Hematopoietic multipotent progenitor cell (in vitro differentiated cells): ENCODE measurements at places on chromosomes 11 and 22.

DNA sequence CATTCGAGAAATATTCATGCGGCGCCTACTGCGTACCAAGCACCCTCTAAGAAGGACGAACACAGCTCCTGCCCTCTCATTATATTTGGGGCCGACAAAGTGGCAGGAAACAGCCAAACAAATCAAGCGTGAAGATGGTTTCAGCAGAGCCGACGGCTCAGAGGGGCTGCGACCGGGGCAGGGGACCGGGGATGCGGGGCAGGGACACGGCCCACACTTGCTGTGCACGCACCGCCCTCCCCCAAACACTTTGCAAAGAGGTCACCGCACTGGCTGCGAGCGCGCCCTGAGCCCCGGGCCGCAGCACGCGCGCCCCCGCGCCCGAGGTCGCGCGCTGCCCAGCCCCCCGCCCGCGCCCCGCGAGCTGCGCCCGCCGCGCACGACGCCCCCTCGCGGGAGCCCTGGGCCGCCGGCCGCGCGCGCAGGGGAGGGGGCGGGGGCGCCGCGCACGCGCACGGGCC lies 255 bp upstream of the SYNGR1 start:
- DNase-seq, result peak; percentile 67

DNA sequence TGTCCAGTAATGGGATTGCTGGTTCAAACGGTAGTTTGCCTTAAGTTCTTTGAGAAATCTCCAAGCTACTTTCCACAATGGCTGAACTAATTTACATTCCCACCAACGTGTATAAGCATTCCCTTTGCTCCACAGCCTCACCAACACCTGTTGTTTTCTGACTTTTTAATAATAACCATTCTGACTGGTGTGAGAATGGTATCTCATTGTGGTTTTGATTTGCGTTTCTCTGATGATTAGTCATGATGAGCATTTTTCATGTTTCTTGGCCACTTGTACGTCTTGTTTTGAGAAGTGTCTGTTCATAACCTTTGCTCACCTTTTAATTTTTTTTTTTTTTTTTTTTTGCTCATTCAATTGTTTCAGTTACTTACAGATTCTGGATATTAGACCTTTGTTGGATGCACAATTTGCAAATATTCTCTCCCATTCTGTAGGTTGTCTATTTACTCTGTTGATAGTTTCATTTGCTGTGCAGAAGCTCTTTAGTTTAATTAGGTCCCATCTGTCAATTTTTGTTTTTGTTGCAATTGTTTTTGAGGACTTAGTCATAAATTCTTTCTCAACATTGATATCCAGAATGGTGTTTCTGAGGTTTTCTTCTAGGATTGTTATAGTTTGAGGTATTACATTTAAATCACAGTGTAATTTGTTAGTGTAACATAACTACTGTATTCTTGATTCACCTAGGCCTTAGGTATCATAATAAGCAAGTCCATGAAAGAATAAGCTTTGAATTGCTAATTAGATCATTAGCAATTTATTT lies 33.0 kb downstream of the CCDC34 start:
- DNase-seq, result no peak

GRCh38 chr11:72141066-72141465 lies 5.5 kb downstream of the FOLR3 start:
- DNase-seq, result no peak

GRCh38 chr22:26610072-26610958 lies 7.5 kb downstream of the CRYBB1 start:
- DNase-seq, result no peak

DNA sequence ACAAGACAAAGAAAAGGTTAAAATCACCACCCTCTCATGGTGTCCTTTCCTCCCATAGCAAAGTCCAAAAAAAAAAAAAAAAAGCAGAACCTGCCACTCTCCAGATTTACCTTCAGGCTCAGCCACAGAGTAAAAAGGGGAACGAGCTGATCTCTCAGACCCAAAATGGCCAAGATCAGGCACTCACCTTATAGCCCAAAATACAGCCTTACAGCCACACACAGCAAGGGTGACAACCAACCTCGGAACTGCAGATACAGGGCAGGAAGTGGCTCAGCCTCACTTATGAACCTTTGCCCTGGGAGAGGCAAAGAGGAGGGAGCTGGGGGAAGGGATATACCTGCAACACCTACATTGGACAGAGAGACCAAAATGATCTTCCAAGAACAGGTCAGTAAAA lies 4.5 kb downstream of the FHIP1B start:
- DNase-seq, result peak; percentile 18

DNA sequence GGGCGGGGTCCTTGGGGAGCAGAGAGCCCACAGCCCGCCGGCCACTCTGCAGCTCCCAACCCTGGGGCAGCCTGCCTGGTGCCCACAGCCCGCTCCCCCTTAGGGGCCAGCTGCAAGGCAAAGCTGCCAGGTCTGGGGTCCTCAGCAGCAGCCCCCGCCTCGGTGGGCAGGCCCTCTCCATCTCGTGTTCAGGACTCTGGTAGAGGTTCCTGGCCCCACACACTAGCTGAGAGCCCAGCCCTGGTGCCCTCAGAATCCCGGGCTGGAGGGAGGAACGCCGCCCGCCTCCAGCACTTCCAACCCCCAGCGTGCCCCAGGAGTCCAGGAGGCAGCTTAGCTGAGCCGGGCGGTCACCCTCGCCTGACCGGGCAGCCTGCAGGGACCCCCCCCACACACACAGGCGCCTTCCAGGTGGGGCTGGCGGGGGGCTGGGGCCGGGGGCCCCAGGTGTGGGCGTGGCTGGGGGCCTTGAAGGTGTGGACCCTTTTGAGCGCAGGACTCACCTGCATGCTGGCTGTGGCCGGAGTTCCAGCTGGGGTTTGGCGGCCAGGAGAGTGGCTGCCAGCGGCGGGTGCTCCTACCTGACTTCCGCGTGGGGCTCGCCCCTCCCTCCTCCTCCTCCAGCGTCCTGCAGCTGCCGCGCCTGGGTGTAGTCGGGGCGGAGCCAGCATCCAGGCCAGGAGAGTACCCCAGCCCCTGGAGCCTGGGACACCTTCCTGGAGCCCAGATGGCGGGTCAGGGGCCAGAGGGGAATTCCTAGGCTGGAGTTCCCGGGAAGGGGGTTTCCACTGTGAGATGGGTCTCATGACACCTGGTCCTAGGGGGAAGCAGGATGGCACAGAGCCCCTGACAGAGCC lies at the start of gene ANO9:
Gene ANO9, minus strand, starts transcription at position 594 of the 857 bp plus-strand sequence. Its CDS starts 85 bp downstream, at position 509.
- peak; percentile 46 for DNase-seq

- DNase-seq, result no peak
These were observed 41.3 kb upstream of the ETS1 start for GRCh38 chr11:128628686-128629085.

DNA sequence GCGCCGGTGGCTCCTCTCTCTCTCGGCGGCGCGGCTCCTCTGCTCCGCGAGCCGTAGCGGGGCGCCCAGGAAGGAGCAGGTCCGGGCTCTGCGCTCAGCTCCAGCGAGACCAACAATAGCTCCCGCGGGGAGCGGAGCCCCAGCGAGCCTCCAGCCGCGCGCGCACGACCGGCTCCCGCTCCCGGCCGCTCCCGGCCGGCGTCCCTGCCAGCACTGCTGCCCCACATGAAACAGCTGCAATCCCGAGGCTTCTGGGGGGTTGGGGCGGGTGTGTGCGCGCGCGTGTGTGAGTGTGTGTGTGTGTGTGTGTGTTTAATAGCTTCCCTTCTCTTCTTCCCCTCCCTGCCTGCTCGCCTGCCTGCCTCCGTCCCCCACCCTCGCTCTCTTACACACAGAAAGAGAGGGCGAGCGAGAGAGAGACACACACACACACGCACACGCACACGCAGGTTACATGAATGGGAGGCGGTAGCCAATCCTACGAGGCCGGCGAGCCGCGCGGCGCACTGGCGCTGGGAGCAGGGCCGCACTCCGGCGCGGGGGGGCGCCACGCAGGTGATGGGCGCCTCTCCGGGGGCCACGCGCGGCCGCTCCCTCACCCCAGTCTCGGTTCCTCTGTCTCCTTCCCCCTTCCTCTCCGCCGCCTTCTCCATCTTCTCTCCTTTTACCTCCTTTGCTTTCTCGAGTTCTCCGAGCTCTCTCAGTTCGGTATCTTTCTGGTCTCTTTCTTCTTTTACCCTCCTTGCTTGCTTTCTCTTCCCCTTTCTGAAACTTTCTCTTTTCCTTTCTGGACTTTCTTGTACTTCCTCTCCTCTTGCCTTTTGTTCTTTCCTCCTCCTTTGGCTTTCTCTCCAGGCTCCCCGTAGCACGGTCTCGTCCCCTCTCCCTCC lies at the start of gene TENM4:
Gene TENM4, minus strand, starts transcription at position 460 of the 890 bp plus-strand sequence. CDS start 371,086 bp downstream, outside the sequence.
- no peak for DNase-seq

DNA sequence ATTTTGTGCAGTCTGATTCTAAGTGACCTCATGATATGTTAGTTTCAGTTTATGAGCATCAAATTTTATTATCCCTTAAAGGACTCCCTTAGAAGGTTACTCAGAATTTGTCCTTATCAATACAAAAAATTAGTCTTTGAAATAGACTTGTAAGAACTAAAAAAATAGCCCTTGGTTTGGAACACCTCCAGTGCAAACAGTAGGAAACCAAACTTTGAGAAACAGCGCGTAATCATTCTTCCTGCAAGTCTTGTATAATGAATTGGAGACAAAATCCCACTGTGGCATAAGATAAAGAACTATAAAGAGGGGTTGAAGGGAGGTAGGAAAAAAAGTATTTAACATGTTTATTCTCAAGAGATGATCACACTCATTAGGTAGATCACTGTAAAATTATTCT lies 10.8 kb upstream of the MSANTD4 start:
- no peak for DNase-seq

DNA sequence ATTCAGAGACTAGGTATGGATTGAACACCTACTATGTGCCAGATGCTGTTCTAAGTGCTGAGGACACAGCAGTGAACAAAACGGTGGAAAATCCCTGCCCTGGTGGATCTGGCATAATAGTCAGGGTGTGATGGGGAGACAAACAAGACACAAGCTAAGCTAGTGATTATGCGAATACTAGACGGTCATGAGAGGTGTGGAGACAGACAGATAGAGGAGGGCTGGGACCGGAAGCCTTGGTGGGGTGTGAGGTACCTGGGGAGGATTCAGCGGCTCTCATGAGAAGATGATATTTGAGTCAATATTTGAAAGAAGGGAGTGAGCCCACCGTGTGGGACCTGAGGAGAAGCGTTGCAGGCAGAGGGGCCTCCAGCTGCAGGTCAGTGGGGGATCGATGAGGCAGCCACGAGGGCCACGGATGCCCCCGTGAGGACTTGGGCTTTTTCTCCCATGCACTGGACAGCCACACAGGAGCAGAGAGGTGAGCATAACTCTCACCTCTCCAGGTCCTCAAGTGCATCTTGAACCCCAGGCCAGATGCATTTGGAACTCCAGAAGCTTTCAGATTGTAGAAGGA lies 4.7 kb downstream of the CD5 start:
- DNase-seq, result no peak

- DNase-seq, result no peak
These were observed 92.8 kb downstream of the USP35 start for GRCh38 chr11:78281511-78281910.
